Urinary bladder (tissue), 4 donors: ENCODE measurements at places on chromosomes 5 and 9. TPM values are rescaled to one million over a fixed set of nuclear protein-coding genes. Genes with fewer than 3 reads are reported as not detected.

- no peak for DNase-seq
Observed at GRCh38 chr5:112087222-112087621, 330.2 kb upstream of the NREP start.

Gene PRUNE2
- total RNA-seq, result 83.9 TPM

Gene IFNA2
- total RNA-seq, result not detected

GRCh38 chr9:77999231-77999631 is 32.4 kb downstream of the GNAQ start:
- no peak for DNase-seq

DNA sequence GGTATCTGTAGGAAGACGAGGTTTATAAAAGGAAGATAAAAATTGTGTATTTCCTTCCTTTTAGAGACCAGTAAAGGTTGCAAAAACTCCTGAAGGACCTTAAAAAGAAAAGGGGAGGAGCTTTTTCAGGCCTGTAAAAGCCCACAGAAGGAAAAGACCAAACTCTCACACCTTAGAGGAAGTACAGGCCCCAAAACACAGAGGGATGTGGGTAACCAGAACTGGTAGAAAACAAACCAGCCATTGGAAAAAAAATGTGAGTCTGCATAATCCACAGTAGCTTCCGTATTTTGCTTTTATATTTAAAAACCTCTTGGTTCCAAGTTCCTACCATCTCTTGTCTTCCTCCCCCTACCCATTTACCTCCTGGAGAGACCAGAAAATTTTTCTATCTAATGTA is 8.5 kb downstream of the GIN1 start:
- DNase-seq, result no peak

Gene TMEM215
- total RNA-seq, result 0.21 TPM

DNA sequence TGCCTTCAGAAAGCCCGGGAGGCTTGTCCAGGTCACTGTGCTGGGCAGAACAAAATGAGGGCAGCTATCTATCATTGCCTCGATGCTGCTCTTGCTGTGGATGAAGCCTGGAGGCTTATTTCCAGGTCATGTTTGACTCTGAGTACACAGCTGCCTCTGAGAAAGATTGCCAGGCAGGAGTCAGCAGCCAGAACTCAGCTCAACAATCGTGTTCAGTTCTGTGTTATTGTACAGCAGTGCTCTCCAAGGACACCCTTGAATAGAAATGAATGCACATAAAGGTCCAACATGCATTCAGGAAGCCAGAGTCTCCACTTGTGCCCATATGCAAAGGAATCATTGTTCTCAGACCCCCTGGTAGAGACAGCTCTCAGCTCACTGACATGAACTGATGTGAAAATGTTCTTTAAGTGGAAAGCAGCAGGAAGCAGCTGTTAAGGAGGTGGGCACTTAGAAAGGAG is 61.7 kb upstream of the ZFR start:
- DNase-seq, result no peak

Gene HTR4
- 0.26 TPM for total RNA-seq

GRCh38 chr9:136578915-136579649 is 33.2 kb upstream of the NOTCH1 start:
- DNase-seq, result no peak

Gene GGTA1
- total RNA-seq, result 10.2 TPM

GRCh38 chr9:137087409-137087925 is 682 bp downstream of the MAN1B1 start:
- no peak for DNase-seq

Gene FANCG
- 14.9 TPM for total RNA-seq

DNA sequence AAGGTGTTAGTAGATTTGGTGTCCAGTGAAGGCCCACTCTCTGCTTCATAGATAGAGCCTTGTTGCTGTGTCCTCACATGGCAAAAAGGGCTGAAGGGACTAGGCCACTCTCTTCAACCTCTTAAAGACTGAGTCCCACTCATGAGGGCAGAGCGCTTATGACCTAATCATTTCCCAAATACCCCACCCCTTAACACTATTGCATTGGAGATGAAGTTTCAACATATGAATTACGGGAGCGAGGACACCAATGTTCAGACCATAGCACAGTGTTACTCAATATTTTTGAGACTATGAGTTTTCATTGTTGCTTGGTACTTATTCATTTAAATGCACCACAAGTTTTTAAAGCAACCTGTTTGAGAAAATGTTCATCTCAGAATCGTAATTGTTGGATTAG is 8.8 kb upstream of the OTULINL start:
- no peak for DNase-seq

DNA sequence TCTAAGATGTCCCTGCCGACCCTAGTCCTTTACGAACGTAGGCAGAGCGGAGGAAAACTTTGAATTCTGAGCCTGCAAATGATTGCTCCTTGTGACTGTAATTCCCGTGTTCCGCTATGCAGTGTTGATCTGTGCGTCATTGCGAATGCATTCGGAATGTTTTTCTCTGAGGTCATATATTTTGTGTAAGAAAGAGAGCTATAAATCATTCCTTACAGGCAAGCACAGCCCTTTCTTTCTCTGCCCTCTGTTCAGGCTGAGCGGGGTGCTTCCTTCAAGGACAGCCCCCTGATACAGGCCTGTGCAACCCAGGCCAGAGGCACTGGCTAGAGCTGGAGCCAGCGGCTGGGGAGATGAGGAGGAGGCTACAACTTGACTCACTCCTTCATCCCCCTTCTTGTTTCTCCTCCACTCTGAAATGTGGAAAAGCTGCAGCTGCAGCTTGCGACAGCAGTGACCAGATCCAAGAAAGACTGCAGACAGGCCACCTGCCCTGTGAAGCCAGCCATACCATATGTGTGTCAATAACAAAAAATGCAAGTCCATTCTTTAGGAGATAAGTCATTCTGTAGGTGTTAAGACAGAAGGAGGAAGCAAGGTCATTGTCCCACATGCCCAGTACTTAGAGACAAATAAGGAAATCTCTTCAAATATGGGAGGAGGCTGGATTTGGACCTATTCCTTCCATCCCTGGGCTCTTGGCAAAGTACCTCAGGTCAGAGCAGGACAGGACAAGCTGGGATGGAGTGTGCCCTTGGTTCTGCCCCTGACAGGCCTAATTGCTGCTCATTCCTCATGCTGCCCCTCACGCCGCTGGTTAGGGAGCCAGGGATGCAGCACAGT is 345.7 kb upstream of the WWC1 start:
- DNase-seq, result no peak

DNA sequence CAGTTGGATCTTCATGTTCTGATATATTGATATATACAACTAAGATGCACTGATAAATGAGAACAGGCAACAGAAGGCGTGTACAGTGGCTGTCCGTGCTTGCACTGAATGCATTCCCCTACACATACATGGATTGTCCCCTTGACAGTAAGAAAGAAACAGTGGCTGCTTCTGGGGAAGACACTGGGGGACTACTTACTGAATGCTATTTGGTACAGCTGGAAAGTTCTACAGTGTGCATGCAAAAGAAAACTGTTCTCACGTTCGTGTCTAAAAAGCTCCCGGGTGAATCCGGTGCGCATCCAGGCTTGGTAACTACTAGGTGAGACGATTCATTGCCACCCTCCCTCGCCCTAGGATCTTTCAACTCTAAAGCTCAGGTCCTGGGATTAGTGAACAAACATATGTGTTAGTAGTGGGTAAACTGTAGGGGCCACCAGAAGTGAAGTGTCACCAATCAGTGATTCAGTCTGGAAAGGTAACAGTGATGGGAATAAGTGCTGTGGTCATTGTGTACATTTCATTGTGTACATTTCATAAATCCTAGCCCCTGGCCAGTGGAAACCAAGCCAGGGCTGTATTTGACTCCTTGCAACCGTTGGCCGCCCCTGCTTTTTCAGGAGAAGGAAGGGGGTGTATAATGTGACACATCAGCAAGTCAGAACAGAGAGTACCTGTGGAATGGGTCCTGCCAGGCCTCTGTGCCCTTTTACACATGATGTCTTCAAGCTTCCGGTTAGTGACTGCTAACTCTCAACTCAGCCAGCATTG is 46.3 kb upstream of the BOD1 start:
- no peak for DNase-seq

DNA sequence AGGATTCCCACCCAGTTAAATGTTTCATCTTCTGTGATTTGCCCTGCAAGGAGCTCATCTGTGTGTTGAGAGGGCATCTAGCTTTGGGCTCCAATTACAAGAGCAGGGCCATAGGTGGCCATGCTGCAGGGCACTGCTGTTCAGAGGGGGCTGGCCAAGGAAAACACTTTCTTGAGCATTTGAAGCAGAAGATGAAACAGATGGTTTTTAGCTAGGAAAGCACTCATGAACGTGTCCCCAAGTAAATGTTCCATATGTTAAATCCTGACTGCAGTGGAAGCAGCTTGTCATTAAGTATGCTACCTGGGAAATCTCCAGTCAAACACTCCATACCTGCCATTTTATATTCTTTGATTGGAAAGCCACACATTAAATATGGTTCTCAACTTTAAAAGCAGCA is 176.6 kb downstream of the FBXL7 start:
- DNase-seq, result no peak

DNA sequence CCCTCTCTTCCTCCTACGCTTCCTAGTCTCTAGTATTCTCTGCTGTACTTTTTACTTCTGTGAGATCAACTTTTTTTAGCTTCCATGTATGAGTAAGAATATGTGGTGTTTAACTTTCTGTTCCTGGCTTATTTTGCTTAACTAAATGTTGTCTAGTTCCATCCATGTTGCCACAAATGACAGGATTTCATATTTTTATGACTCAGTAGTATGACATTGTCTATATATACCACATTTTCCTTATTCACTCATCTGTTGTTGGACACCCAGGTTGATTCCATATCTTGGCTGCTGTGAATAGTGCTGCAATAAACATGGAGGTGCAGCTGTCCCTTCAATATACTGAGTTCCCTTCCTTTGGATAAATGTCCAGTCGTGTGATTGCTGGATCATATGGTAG is 34.8 kb downstream of the FGD3 start:
- DNase-seq, result no peak

GRCh38 chr9:93450945-93451815 is at the start of gene FAM120A:
Gene FAM120A (plus strand): TSS chr9:93451685. CDS start chr9:93451916, 231 bp downstream.
- DNase-seq, result no peak

DNA sequence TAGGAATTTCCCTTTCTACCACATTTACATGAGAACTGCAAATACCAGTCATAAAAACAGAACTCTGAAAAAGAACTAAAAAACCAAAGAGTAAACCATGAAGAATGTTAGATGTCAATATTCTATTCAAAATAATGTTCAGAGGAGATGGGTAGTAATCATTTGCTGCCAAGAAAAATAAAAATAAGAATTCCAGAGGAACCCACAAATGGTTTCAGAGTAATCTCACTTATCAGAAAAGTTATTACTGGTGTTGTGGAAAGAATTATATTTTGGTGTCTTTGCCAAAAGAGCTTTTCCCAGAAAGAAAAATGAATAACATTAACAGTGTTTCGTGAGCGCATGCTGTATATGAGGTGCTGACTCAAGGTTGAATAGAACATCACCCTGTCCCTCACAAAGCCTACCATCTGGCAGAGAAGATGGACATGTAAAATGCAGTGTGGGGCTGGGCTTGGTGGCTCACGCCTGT is 35.6 kb downstream of the GPR21 start:
- no peak for DNase-seq

Gene PRRX2
- total RNA-seq, result 8.6 TPM

GRCh38 chr9:137295238-137295811 is 6.7 kb downstream of the NRARP start:
- DNase-seq, result no peak

- no peak for DNase-seq
Observed at GRCh38 chr9:37508834-37509206, 23.1 kb downstream of the POLR1E start.

DNA sequence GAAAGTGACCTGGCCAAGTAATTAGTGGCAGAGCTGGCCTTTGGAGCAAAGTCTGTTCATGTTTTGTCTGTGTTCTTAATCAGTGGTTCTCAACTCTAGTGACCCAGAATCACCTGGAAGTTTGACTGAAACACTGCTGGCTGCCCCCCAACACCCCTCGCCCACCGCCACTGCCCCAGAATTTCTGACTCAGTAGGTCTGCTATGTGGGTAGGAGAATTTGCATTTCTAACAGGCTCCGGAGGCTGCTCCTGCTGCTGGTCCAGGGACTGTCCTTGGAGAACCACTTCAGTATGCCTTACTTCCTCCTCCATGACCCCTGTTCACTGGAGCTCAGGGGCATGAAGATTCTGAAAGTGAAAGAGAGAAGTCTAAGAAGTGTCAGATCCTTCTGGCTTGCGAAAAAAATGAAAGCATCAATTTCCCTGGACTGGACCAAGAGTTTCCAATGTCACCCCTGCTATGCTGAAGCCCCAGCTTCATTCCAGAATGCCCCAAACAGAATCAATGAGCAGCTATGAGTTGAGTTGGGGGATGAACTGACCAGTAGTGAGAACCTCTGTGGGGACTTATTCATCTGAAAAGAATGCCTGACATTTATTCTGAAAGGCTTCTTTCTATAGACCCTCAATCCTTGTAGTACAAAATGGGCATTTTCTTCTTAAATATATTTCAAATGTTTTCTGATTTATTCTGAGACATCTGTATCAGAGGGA is 20.8 kb upstream of the COL15A1 start:
- no peak for DNase-seq

DNA sequence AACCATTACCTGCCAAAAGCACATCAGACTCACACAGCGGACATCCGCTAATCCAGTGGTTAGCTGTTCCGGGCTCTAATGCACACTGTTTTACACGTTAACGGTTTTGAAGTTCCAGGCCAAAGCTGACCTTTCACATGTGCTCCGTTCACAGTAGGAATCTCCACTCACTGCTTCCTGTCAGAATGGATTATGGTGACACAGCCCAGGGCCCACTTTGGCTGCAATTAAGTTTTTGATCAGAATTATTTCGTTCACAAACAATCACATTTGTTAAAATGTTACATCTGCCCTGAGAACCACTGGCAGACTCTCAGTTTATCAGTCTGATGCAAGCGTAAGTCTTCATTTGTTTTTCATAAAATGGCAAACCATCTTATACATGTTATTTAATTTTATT is 30.2 kb upstream of the CATSPER3 start:
- DNase-seq, result no peak

Gene FAM151B
- total RNA-seq, result 17.7 TPM

DNA sequence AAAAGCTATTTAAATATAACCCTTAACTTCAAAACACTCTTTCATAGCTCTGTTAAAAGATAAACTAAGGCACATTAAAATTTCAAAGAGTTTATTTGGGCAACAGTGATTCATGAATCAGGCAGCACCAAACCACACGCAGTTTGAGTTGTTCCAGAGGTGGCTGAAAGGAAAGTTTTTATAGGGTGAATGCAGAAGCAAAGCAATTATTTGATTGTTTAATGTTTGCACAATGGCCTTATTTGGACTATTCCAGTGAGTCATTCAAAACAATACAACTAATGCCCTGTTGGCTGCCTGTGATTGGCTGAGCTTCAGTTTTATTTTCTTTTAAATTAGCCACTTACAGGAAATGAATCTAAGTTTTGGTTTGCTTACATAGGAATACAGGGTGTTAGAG is 125.3 kb downstream of the CEP120 start:
- DNase-seq, result no peak

- DNase-seq, result no peak
Observed at GRCh38 chr9:92236915-92237314, 56.6 kb downstream of the IARS1 start.

DNA sequence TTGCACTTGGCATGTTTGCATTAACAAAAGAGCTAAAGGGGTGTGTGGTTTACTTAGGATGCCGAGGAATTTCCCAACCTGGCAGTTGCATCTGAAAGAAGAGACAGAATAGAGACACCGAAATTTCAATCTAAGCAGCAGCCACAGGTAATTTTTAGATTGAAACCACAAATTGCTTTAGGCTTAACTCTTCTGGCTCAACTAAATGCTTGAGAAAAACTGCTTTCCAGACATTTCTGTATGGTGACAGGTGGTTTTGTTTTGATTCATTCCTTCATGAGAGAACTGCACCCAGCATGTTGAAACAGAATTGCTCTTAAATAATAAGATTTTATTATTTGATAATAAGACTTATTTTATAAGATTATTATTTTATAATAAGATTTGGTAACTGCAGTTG is 21.5 kb downstream of the SECISBP2 start:
- DNase-seq, result no peak
